ENCODE measurements at places on chromosomes 2 and 18. TPM values are rescaled to one million over a fixed set of nuclear protein-coding genes. Genes with fewer than 3 reads are reported as not detected.

GRCh38 chr2:229231328-229231868, 39.7 kb downstream of the PID1 start:
- H3K4me3 ChIP-seq = no peak overlapping the region
- no peaks in the 10 kb centered on the region for H3K4me1 ChIP-seq
- H3K27ac ChIP-seq = no peak overlapping the region
- H3K27me3 ChIP-seq = no peaks in the 10 kb centered on the region
- H3K36me3 ChIP-seq = no peaks in the 10 kb centered on the region

GRCh38 chr2:8510519-8510918, 171.3 kb upstream of the ID2 start:
- H3K27me3 ChIP-seq = no peaks in the 10 kb centered on the region
- no peak for DNase-seq
- H3K4me3 ChIP-seq = no peak overlapping the region
- H3K36me3 ChIP-seq = no peaks in the 10 kb centered on the region
- no peaks in the 10 kb centered on the region for H3K4me1 ChIP-seq
- H3K27ac ChIP-seq = no peak overlapping the region

- peaks cover under 1% of the 10 kb centered on the region for H3K36me3 ChIP-seq
- DNase-seq = no peak
- H3K27me3 ChIP-seq = no peaks in the 10 kb centered on the region
- H3K4me1 ChIP-seq = peaks cover 58% of the 10 kb centered on the region
Measured at GRCh38 chr2:168997794-168998193, 33.3 kb downstream of the ABCB11 start.

GRCh38 chr2:38654528-38655381, 11.2 kb upstream of the GALM start:
- H3K27me3 ChIP-seq = peaks cover 26% of the 10 kb centered on the region
- H3K4me3 ChIP-seq = no peak overlapping the region
- no peak for DNase-seq
- no peaks in the 10 kb centered on the region for H3K4me1 ChIP-seq
- H3K36me3 ChIP-seq = no peaks in the 10 kb centered on the region
- no peak overlapping the region for H3K27ac ChIP-seq

DNA sequence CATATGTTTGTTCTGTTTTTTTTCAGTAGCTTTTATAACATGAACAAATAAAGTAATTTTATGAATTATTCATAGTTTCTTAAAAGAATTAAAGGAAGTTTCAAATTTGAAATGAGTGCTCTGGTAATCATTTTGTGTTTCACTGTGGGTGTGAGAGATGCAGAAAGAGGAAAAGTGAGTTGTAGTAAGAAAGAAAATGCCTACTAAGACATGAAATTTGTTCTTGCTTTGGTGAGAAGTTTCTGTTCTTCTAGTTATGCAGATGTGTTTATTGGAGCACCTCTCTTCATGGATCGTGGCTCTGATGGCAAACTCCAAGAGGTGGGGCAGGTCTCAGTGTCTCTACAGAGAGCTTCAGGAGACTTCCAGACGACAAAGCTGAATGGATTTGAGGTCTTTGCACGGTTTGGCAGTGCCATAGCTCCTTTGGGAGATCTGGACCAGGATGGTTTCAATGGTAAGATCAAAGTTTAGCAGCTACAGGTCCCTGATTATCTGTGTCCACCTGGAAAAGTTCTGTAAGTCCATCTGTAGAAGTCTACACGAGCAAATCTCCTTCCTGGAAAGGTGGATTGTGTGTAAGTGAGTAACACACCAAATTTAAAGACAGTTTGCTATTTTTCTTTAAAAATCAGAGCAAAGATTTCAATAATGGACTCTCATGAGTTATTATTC, 51.4 kb downstream of the ITGAV start:
- H3K4me3 ChIP-seq = no peak overlapping the region
- no peak for DNase-seq
- H3K4me1 ChIP-seq = no peaks in the 10 kb centered on the region
- H3K36me3 ChIP-seq = peaks cover 29% of the 10 kb centered on the region

GRCh38 chr2:147641651-147642050, 203.2 kb upstream of the ACVR2A start:
- no peak for DNase-seq
- H3K4me3 ChIP-seq = no peak overlapping the region
- H3K4me1 ChIP-seq = peaks cover 10% of the 10 kb centered on the region
- H3K27ac ChIP-seq = no peak overlapping the region
- H3K27me3 ChIP-seq = no peaks in the 10 kb centered on the region

SATB2 gene
- total RNA-seq = 11.2 TPM

GNAL gene
- 0.61 TPM for total RNA-seq

TSN gene
- 142 TPM for total RNA-seq

GAL3ST2 gene
- 0.27 TPM for total RNA-seq

MYCN gene
- total RNA-seq = 5.5 TPM

DOK6 gene
- total RNA-seq = not detected

Data from Calu3 (cell line).